Adrenal gland (tissue), 19 donors: ENCODE measurements at places on chromosomes 2 and 18. TPM values are rescaled to one million over a fixed set of nuclear protein-coding genes. Genes with fewer than 3 reads are reported as not detected.

DNA sequence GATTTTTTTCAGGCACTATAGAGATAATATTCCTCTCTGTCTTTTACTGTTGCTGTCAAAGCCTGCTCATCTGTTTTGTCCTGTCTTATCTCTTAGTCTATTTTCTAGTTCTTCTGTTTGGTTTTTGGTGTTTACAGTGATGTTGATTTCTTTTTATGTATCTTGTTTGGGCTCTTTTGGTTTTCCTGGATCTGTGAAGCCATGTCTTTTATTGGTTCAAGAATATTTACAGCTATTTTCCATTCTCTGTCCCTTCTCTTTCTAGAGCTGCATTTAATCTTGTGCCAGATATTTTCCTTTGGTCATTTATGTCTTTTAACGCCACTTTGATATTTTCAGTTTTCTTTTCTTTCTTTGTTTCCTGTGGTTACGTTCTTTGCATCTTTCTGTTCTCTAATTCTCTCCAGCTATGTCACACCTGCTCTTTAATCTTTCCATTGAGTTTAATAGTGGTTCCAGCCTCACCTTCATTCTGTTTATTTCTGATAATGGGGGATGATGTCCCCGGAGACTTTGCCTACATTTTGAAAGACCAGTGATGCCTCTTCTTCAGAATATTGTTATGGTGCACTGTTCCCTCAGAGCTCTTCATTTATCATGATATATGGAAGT, 32.0 kb downstream of the SMCHD1 start:
- no peak for DNase-seq

DNA sequence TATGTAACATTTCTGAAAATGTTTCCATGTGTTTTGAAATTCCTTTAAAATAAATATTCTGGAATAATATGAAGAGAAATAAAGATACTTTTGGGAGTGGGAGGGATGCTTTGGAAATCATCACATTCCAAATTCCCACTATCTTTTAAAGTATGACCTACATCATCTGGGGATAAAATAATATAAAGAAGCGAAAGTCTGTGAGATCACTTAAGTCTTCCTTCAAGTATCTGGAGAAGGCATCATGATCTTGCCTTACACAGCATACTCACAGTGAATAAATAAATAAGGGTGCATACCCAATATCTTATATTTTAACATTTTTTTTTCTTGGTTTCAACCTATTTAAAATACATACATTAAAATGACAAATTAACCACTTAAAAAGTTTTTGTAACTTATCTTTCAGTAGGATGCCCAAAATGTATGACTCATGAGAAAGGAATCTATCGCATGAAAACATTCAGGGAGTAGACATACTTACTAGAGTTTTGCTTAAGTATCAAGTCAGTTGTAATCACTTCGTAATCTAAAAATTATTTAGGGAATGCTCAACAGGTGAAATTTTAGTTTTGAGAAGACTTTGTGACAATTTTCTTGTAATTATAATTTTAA, 248.3 kb upstream of the COL3A1 start:
- DNase-seq, result no peak

GRCh38 chr2:9498210-9498609, 23.9 kb downstream of the IAH1 start:
- no peak for DNase-seq

GRCh38 chr2:162123806-162124758, 28.0 kb downstream of the GCG start:
- no peak for DNase-seq

DNA sequence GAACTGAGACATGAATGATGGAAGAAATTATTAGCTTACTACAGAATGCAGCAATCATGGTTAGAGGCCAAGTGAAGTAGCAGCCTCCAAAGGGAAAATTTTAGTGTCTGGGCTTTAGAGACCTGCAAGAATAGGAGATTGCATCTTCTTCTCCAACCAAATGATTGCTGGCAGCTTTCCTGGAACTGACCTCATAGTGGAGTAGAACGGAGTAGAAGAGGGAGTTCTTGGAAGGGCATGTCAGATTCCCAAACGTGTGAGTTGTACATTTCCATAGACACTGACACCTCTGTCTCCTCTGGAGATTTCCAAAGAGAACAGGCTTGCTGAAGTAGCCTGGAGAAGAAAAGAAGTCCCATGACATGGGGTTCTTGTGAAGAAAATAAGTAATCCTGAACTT, 169.8 kb upstream of the ERBB4 start:
- DNase-seq, result no peak

- no peak for DNase-seq
These were observed 36.9 kb downstream of the ST8SIA3 start for GRCh38 chr18:57389271-57389670.

- no peak for DNase-seq
These were observed 45.6 kb downstream of the RAMP1 start for GRCh38 chr2:237904831-237905599.

- peak; percentile 75 for DNase-seq
These were observed 8.8 kb downstream of the RTP5 start for GRCh38 chr2:241877989-241878970.

DNA sequence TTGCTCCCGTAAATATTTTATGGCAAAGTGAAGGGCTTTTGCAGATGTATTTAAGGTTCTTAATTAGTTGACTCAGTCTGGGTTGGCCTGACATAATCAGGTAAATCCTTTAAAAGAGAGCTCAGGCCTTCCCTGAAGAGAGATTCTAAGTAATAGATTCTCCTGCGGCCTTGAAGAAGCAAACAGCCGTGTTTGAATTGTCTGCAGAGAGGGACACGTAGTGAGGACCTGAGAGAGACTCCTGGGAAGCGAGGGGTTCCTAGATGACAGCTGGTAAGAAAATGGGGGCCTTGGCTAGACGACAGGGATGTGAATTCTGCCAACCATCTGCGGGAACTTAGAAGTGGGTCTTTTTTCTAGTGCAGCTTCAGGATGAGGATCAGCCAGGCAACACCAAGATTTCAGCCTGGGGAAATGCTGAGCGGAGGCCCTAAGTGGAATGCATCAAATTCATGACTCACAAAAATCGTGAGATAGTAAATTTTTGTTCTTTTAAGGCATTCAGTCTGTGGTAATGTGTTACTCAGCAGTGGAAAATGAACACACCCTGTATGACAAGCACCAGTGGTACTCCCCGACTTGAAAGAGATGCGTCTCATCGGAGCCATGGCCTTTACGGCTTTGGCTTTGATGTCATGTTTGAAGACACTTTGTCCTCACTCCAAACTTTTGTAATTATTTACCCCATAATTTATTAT, 62.1 kb upstream of the SMIM21 start:
- DNase-seq, result no peak

GRCh38 chr18:35777039-35777438, 195.4 kb upstream of the RMP24 start:
- DNase-seq, result no peak

- DNase-seq, result no peak
These were observed 310.6 kb downstream of the C1D start for GRCh38 chr2:67752199-67752598.

- peak; percentile 78 for DNase-seq
These were observed 74.9 kb upstream of the TAF1B start for GRCh38 chr2:9768388-9768787.

DNA sequence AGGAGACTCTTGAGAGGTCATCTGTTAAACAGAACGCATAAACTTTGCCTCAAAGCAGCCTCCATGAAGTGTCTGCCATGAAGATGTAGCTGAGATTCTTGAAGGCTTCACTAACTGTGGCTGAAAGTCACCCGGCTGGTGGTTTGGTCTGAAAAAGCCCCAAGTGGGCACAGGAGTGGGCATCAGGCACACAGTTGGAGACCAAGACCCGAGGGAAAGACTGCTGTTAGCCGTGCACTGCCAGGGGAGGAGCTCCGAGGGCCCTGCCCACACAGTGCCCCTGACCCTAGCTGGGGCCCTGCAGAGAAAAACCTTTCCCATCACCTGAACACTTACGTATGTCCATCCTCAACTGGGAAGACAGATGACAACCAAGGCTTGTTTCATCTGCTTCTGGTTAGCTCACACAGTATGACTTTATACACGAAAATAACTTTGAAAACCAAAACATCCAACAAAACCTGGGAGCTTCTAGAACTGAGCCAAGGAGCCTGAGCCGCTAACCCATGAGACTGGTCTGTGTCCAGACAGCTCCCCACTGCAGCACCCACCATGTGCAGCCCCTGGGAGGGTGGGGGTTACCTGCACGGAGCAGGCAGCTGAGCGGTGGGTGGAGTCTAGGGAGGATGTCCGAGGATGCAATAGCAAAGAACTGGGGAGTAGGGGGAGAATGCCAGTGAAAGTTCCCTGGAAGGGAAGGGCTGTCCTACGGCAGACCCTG, 15.4 kb downstream of the HJURP start:
- DNase-seq, result no peak

SPP2 gene
- total RNA-seq, result 0.33 TPM

LIMS3 gene
- total RNA-seq, result 3.7 TPM

AKAIN1 gene
- total RNA-seq, result 5.9 TPM

TTC31 gene
- 32.1 TPM for total RNA-seq

SLC25A12 gene
- 15.9 TPM for total RNA-seq

CD8B2 gene
- not detected for total RNA-seq
